ENCODE measurements at places on chromosomes 6 and 20.

DNA sequence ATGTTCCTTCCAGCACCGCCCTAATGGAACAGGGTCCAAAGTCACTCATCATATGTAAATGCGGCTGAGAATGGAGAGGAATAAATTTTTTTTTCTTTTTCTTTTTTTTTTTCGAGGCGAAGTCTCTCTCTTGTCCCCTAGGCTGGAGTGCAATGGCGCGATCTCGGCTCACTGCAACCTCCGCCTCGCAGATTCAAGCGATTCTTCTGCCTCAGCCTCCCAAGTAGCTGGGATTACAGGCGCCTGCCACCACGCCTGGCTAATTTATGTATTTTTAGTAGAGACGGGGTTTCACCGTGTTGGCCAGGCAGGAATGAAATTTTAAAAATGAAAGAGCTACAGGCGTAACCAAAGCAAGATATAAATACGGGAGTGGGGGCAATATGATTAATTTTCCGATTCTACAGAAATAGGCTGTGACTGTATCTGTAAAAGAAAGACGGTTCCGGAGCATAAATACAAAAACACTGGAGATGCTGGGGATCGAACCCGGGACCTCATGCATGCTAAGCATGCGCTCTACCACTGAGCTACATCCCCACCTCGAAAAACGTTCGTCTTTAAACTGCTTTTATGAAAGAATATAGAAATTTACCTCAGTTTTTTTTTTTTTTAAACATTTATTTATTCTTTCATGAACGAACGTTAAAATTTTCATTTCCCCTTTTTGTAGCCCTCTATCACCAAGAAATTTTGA is 132.2 kb downstream of the GPX5 start:
- DNase-seq: peak; percentile 68

DNA sequence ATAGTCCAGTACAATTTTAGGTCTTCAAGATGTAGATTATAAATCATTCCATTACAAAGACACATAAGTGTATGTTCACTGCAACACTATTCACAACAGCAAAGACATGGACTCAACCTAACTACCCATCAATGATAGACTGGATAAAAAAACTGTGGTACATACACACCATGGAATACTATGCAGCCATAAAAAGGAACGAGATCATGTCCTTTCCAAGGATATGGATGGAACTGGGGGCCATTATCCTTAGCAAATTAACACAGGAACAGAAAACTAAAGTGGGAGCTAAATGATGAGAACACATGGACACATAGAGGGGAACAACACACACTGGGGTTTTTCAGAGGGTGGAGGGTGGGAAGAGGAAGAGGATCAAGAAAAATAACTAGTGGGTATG is 6.3 kb downstream of the RTN4IP1 start:
- DNase-seq: no peak

- DNase-seq: no peak
Measured at GRCh38 chr20:36150847-36151539, 3.5 kb upstream of the EPB41L1 start.

DNA sequence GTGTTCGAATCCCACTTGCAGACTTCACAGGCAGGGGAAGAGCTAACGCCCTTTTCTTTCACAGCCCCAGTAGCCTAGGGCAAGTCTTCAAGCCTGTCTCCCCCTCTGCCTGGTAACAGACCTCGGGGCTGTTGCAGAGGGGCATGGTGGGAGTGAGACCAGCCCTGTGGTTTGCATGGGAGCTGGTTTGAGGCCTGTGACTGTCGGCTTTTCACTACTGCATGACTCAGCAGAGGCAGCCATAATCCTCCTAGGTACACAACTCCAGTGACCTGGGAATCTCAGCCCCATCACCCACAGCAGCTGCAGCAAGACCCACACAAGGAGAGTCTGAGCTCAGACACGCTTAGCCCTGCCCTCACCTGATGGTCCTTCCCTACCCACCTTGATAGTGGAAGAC is 55.3 kb upstream of the POPDC3 start:
- DNase-seq: no peak

- DNase-seq: no peak
Measured at GRCh38 chr6:1910621-1911407, 301.1 kb downstream of the FOXC1 start.

GRCh38 chr6:40485300-40485699 is 101.9 kb downstream of the LRFN2 start:
- no peak for DNase-seq

DNA sequence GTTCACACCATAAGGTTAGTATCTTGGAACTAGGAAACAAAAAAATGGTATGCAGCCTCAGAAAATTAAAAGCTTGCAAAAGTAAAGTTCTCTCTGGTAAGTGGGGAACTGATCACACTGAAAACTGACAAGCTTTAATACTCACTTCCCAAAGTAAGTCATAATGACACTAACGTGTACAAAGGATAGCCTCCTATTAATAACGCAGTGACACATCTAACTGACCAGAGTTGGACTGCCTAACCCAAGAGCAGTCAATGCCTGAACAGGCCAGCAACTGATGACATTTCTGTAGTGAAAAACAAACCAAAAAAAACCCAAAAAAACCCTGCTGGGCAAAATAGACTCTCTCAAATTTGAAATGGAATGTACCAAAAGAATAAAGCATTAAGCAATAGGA is 30.7 kb downstream of the CHD6 start:
- no peak for DNase-seq

DNA sequence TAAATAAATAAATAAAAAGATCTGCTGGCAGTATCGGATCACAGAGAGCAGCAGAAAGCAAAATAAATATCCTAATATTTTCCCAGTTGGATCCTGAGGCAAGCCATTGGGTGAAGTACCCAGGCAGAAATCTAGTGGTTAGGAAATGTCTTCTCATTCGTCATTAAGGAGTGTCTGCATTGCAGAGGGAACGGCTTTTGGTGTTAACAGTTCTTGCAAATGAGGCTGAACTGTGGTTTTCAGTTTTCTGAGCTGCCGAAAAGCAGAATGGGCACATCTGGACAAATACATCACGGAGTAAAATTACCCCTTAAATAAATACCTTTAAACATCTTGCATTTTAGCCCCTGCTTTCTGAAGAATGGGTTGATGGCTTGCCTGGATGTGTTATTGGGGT is 82.3 kb upstream of the MPC1 start:
- DNase-seq: no peak
